ENCODE measurements at places on chromosomes 11 and 22.
A peak's percentile ranks its signal among the peaks of the same experiment; 100 is the strongest.

- no peak for DNase-seq
Observed at GRCh38 chr11:87355596-87355995, 317.9 kb downstream of the TMEM135 start.

DNA sequence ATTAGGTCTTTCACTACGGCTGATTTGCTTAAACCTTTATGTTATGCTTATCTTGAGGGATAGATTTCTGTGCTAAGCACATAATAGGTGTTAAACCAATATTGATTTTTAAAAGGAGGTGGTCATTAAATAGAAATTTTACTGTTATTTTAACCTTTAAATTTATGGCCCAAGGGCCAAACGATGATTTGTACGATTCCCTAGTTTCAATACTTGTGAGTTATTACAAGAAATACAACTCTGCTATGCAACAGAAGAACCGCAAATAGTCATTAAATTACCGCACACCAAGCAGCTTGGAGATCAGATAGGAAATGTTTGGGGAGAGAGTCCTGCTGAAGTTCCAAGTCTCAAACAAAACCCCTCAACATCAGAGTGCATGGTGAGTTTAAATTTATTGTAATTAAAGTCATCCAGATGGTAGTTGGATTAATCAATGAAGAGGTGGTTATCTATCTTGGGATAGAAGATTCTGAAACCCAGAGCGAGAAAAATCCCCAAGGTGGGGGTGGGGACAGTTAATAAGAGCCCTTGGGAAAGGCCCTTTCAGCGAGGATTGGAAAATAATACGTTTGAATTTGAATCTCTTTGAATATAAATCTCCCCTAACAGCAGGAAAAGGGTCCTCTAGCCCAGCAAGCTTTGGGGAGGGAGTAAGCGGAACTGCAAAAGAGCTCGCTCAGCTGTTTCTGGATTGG, 805 bp upstream of the QSER1 start:
- no peak for DNase-seq

- peak; percentile 55 for DNase-seq
Observed at GRCh38 chr22:39960791-39961746, 872 bp downstream of the TMA7B start.

DNA sequence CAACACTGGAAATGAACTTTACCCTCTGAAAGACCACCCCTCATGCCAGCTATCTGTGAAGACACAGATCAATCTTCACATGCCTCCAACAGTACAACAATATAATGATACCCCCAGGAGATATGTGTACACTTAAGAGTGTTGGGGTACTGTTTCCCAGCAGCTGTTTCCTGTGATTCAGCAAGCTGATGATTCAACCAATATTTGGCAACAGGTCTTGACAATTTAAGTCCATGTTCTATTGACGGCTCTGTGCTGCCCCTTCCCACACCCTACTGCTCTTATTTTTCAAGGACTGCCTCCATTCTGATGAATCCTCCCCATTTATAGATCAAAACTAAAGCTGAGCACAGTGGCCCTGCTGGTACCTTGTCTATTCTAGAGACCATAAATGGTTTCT, 6.6 kb downstream of the SNX19 start:
- DNase-seq, result no peak

DNA sequence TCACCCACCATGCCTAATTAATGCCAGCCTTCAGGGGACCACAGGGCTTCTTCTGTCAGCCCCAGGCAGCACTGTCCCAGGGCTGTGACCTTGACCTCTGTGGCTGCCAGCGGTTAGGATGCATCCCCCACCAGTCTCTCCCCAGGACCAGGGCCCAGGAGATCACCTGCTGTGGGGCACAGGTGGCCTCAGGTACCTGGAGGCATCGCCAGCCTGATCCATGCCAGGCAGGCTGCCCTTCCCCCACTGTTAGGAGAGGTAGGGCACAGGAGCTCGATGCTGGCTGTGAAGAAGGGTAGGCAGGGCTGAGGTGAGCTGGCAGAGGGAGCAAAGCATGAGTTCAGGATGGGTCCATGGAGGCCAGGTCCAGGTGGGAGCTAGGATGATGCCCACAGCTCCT, 16.7 kb upstream of the MDK start:
- no peak for DNase-seq

- no peak for DNase-seq
Observed at GRCh38 chr11:65560555-65561418, 2.6 kb upstream of the LTBP3 start.

GRCh38 chr11:74681686-74682651, 49.3 kb downstream of the CHRDL2 start:
- DNase-seq, result no peak

- no peak for DNase-seq
Observed at GRCh38 chr22:32682990-32683389, 118.5 kb upstream of the TIMP3 start.

GRCh38 chr22:38755155-38755910, 465 bp downstream of the SUN2 start:
- peak; percentile 45 for DNase-seq

- no peak for DNase-seq
Observed at GRCh38 chr11:103812680-103813079, 223.8 kb upstream of the DDI1 start.

GRCh38 chr11:122004446-122004845, 111.6 kb downstream of the BLID start:
- DNase-seq, result no peak

- DNase-seq, result no peak
Observed at GRCh38 chr11:80726236-80726635, 1285.4 kb upstream of the TENM4 start.

- DNase-seq, result no peak
Observed at GRCh38 chr11:80592546-80592945, 1151.7 kb upstream of the TENM4 start.

- no peak for DNase-seq
Observed at GRCh38 chr22:19110064-19110458, 12.2 kb downstream of the DGCR2 start.

DNA sequence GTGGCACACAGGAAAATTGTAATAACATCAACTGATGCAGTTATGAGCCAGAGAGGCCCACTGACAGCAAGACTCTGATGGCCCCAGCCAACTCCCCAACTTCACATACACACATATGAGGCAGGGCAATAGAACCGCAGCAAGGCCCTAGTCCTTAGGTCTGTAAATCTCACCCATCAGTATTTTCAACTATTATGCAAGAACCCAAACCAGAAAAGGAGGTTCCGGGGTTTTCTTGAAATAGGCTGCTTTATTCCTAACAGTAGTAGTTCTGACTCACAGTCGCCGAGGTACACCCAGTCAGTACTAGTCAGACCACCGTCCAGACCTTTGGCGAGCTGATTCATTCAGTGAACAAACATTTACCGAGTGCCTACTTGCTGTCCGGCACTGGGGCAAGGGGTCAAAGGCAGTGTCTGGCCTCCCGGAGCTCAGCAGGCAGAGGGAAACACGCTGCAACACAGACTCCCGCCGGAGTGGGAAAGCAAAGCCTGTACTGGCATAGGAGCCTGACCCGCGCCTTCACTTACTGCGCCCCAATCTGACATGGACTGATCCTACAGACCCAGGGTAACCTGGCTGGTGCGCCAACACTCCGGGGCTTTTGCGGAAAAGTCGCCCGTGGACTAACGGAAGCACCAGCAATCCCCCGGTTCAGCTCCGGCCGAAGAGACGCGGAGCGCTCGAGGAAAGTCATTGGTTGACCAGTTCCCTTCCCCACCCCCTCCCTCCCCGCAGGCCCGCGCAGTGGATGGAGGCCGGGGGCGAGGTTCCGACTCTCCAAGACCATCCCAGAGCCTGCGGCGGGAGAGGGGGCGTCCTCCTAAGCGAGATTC, 1.3 kb downstream of the PLEKHA7 start:
- no peak for DNase-seq

DNA sequence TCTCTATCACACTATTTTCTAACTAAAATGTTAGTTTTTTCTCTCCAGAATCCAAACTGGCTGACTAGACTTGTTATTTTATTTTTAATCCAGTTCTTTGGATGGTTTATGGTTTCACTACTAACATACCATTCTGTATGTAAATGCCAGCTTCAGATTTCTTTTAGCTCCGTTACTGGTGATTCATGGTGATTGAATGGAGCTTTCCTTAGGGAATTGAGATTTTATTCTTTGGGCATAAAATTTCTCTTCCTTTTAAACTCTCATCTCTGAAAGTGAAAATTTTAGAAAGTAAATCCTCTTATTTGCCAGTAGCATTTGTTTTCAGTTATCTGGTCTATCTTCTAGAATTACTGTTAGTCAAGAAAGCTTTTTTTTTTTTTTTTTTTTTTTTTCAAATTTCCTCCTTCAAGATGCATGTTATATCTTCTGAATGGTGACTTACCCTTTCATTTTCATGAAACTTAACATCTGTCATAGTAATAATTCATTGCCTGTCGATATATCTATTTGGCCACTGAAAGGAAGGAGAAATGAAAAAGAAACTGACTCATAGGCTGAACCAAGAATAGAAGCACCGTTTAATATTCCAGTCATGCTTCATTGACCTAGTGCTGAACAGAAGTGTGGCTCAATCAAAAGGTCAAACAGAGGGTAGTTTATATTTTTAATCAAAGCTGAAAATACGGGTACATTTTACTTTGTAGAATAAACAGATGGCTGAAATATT, 6.4 kb downstream of the ENDOD1 start:
- no peak for DNase-seq

DNA sequence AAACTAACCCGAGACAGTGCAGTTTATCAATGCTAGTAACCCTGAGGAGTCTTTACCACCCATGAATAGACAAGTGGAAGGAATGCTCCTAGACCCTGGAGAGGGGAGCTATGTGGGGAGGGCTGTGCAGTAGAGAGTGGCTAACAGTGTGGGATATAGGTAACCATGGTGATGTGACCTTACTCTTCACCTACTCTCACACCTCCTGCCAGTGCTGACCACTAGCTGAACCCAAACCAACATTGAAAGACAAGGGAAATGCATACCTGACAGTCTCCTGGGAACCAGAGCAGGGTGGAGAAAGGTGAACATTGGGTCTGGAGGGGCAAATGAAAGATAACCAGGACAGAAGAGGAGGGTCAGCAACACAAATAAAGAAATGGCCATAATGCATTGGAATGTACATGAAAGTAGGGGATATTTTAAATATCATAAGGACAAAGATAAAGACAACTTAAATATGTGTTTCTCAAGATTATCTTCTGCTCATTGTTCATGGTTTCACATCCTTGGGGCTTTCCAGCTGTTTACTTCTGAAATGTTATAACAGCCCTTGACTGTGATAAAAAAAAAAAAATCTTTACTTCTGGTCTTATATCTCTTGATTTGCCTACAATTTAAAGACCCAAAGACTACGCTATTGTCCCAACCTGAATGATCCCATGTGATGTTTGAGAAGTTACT, 983.3 kb upstream of the TENM4 start:
- no peak for DNase-seq

- no peak for DNase-seq
Observed at GRCh38 chr11:45621588-45621987, 43.8 kb downstream of the CHST1 start.

DNA sequence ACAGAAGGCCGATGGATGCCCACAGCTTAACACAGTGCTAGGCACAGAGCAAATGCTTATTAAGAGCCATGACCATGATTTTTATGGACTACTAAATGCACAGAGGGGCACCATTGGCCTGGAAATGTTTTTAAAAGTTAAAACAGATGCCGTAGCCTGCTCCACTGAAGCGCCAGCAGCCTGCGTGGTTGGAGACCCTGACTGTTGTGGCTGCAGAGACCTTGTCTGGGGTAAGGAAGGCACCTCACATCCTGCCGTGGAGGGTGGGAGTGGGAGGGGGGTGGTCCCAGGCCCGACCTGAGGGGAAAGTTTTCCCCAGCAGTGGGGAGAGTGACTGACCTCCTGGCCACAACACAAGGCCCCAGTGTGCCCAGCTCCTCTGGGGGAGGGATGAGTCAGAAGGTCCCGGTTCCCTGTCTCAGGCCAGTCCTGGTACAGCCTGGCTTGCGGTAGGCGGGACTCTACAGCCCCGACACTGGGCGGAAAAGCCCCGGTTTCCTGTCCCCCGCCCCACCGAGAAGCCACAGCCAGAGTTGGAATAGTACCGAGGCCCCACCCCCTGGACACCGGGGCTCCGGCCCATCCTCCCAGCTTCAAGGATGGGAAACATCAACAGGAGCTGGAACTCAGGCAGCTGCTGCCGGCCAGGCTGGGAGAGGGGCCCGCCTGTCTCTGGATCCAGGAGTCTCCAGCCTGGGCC, 7.0 kb downstream of the CHST1 start:
- DNase-seq, result no peak

- no peak for DNase-seq
Observed at GRCh38 chr22:36467946-36468345, 13.5 kb downstream of the TXN2 start.

GRCh38 chr22:31062566-31063230, 18.4 kb upstream of the SMTN start:
- no peak for DNase-seq

DNA sequence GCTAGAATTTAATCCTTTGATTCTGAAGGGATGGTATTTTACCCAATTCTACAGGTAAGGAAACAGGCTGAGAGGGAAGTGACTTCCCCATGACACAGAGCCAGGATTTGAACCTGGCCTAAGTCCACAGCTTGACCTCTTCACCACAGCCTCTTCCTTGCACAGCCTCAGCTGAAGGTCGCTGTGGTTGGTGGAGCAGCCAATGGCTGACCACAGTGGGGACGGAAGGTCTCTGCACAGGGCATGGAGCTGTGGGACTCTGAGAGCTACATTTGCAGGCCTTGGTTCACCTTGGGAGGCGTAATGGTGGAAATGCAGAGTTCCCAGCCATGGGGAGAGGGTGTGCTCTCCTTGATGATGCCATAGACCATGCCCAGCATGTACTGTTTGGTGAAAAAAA, 295.0 kb downstream of the DDX10 start:
- DNase-seq, result no peak

GRCh38 chr11:130313383-130314183, 1.1 kb downstream of the ZBTB44 start:
- DNase-seq, result no peak

GRCh38 chr11:117925198-117925925, 3.8 kb downstream of the TMPRSS13 start:
- no peak for DNase-seq

GRCh38 chr11:64760759-64761420, 1.1 kb upstream of the PYGM start:
- no peak for DNase-seq

- no peak for DNase-seq
Observed at GRCh38 chr11:124605719-124606118, 5.5 kb upstream of the PANX3 start.

DNA sequence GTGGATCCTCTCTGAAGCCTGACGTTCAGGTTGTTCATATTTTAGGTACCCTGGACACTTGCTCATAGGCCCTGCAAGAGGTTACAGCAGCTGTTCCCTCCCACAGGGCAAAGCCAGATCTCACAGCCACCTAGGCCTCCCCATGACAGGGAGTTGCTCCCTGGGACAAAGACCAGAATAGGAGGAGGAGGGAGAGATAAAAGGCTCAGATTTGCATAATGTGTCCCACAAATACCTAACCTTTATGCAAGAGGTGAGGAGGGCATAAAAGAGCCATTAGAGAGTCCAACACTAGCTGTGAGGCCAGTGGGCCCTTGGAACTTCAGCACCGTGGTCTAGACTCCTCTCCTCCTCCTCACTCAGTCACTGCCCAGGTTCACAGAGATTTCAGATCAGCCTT, 33.8 kb downstream of the ZNF280B start:
- no peak for DNase-seq

Measured in stimulated activated CD8-positive, alpha-beta memory T cell treated with anti-CD3 and anti-CD28 coated beads, Interleukin-2, amount 100 ng/mL, for 48 hours (primary cell).